Activated CD8-positive, alpha-beta memory T cell treated with anti-CD3 and anti-CD28 coated beads for 4 hours (primary cell): ENCODE measurements at places on chromosomes 6 and 20.

GRCh38 chr20:4550740-4551139 lies 171.0 kb upstream of the PRND start:
- no peak for DNase-seq

GRCh38 chr6:9834233-9834632 lies 580.6 kb downstream of the TFAP2A start:
- no peak for DNase-seq

- DNase-seq: no peak
Observed at GRCh38 chr6:37460805-37461204, 27.8 kb downstream of the CMTR1 start.

- DNase-seq: no peak
Observed at GRCh38 chr20:61913423-61914225, 152.1 kb downstream of the TAF4 start.

DNA sequence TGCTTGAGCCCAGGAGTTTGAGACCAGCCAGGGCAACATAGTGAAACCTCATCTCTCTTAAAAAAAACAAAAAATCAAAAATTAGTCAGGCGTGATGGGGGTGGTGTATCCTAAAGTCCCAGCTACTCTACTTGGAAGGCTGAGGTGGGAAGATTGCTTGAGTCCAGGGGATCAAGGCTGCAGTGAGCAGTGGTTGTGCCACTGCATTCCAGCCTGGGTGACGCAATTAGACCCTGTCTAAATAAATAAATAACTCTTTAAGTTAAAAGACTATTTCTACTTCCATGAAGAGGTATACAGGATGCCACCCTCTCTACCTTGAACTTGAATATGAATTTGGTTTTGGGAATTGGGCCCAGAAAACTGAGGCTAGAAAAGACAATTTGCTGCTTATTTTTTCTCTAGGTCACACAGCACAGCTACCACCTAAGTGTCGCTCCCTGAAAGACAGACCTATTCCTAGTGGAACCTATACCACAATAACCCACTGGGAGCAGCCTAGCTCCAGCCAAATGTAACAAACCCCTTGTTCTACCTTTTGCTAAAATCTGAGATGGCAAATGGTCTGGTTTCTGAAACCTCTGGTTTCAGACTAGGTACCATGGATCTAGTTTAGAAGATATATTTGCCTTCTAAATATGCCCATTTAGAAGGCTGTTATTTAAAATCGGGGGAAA lies 35.2 kb downstream of the HMGCLL1 start:
- DNase-seq: no peak

DNA sequence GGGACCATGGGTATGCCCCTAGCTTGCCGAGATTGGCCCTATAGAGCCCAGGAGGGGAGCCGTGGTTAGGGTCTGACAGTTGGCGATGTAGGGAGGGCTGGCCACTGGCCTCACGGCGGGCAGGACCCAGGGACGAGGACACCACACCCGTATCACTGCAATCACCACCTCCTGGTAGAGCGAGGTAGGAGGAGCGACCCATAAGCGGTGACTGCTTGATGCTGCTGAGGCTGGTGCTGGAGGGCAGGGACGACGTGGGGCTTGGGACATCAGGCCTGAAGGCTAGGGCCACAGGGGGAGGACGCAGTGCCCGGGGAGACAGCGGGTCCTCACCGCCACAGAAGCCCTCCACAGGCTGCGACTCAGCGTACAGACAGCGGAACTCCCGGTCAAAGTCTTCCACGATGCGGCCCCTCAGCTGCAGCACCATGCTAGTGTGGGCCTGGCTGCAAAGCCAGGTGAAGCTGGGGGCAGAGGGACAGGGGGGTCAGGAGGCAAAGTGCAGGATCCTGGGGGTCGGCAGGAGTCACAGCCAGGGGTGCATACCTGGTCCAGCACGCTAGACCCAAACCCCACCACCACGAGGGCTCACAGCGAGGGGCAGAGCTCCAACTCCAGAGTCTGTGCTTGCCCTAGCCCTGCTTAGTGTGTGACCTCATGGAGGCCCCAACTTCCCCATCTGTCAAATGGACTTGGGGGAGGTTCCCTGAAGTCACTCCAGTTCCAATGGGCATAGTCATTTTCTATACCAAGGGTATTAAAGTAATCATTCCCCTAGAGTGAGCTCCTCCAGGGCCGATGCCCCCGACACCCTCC lies 3.1 kb upstream of the EIF6 start:
- DNase-seq: no peak

DNA sequence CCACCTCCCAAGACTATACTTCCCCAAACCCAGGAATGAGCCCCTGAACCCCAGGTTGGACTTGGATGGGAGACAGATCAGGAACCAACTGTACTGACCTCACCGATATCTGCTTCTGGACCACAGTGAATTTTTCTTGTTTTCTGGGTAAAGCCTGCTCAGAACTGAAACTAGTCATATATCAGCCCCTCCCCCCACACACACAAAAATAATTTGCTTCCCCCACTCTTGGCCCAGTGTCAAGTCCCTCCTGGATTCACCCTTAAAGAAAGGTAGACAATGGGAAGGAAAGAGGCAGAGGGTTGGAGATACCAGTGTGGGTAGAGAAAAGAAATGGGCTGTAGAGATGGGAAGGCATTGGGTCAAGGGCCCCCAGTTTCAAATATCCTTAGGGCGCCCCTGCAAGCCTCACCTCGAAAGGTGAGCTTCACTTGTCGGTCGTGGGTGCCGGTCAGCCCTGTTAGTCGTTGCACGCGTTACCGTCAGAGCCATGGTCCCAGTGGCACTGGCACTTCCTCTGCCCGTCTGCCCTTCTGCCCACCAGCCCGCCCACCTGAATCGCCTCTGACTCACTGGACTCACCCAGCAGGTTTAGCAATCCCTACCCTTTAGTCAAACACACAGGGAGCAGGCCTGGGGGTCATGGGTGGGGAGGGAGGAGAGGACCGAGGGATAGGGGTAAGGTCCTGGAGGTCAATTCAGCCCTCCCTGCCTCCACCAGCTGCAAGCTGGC lies 8.5 kb upstream of the SPAG4 start:
- DNase-seq: no peak

DNA sequence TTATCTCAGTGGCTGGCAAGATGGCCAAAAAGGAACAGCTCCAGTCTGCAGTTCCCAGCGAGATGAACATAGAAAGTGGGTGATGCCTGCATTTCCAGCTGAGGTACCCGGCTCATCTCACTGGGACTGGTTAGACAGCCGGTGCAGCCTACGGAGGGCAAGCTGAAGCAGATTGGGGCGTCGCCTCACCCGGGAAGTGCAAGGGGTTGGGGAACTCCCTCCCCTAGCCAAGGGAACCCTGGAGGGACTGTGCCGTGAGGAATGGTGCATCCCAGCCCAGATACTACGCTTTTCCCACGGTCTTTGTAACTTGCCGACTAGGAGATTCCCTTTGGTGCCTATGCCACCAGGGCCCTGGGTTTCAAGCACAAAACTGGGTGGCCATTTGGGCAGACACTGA lies 324.7 kb downstream of the GJA1 start:
- DNase-seq: no peak

DNA sequence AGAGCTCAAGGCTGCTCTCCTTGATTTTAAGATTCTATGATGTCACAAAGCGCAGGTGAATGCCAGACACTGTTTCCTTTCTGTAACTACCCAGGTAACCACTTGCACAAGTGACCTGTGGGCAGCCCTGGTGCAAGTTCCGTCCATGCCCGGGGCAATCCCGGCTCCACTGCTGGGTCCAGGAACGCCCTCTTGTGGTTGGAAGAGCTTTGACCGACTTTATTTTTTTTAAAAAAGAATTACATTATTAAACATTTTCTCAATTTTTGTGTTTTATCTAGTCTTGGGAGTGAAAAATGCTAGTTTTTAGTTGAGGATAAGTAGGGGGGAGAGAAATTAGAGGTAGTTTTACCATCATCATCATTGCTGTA lies 695.2 kb downstream of the QKI start:
- DNase-seq: no peak

DNA sequence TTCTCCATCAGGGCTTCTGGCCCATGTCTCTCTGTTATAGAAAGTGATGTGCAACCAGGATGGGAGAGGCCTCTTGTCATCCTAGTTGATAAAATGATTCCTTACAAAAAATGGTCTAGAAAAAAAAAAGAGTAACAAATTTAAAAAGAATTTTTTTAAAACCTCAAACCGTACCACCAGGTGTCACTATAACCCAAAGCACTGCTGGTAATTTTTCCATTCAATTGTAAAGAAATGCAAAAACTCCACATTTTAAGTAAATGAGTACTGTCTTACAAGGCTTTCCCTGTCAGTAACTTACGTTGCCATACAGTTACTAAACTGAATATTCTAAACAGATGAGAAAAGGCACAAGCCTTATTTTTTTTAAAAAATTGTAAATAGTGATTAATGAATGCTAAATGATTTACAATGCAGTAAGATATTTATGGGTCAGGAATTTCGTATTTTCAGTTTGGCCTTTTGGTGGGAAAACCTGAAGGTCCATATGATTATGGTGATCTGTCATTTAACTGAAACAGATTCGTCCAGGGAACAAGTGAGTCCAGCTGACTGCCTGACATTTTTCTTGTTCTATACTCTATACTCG lies 95.4 kb downstream of the OGFRL1 start:
- no peak for DNase-seq

DNA sequence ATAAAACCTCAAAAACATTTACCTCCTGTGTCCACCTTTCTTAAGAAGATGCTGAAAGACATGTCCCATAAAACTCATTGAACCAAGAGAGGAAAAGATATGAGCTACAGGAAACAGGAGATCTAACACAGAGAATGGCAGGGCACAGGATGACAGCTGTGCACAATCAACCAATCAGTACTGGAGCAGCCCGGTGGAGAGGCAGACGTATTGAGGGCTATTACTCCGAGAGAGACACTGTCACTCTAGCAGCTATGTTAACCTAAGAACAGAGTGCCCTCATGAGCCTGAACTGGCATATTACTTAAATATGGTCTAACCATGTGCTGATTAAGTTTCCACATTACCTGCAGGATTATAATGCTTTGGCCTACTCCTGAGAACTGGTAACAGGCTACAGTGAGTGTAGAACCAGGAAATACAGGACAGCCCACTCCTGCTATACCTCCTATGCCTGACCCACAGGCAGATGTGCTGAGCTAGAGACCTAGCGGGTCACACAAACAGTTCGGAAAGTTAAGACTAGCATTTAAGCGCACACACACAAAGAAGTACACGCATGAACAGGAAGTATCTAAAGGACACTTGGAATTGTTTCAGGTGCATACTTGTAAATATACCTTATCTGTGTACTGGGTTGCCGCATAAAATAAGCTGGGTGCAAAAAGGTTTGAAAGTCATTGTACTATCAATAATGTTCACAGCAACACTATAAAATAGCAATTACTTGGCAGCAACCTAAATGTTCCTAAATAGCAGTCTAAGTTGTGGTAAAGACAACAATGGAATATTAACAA lies 199.3 kb upstream of the SHLD1 start:
- DNase-seq: no peak

DNA sequence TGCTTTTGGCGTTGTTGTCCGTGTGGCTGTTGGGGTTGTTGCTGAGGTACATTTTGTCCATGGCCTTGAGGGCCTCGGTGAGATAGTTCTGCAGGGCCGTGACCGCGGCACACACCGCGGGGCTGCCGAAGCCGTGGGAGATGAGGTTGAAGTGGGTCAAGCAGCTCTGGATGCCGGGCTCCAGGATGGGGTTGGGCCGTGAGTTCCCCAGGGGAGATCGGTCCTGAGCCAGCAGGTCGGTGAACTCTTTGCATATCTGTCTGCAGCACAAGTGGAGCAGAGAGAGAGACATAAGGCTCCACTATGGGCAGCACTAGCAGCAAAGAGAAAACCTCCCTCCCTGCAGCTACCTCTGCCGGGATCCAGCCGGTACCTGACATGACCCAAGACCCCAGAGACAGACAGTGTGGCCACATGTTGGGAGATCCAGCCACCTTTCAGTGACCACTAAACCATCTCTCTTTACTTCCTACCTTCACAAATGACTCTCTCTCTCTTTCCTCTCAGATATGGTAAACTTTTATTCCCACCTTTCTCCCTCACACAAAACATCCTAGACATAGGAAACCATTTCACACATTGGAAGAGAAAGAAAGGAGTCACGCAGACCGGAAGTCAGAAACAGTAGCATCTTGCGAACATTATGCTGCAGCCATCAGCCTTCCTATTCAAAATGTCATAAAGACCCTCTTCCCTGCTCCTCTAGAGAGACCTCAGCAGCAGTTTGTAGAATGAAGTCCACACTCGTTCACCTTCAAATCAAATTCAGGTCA lies 16.2 kb downstream of the TFAP2A start:
- no peak for DNase-seq

GRCh38 chr6:167349631-167350274 lies 24.9 kb downstream of the TTLL2 start:
- no peak for DNase-seq

DNA sequence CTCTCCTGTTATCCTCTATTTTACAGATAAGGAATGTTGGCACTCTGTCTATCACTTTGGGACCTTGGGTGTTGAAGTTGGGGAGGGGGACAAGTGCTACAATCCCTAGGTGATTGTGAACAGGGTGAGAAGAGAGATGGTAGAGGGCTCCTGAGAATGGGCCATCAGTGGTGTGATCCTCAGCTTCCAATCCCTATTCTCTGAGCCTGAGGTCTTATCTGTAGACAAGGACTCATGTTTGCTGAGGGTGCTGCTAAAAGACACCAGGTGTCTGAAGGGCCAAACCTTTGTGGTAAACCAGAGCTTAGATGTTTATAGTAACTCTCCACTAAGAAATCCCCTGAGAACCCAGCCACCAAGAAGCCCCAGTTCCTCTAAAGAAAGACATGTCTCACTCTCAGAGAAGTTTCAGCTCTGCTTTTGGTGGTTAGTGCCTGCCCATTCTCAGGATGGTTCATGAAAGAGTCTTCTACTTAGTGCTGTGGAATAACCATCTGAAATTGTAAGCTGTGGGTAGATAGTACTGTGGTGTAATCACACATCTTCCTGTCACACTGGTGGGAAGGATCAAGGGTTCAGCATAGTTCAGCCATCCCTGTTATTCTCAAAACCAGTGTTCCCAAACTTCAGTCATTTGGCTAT lies 58.2 kb upstream of the IL20RA start:
- no peak for DNase-seq

GRCh38 chr20:45495501-45495941 lies 19.9 kb downstream of the SPINT3 start:
- no peak for DNase-seq

DNA sequence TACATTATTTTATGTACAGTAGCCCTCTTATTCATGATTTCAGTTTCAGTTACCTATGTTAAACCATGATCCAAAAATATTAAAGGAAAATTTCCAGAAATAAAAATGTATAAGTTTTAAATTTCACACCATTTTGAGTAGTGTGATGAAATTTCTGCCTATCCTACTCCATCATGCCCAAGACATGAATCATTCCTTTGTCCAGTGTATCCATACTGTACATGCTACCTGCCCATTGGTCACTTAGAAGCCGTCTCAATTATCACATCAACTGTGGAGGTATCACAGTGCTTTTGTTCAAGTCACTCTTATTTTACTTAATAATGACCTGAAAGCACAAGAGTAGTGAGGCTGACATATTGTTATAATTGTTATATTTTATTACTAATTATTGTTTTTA lies 32.3 kb upstream of the PLCB4 start:
- no peak for DNase-seq

DNA sequence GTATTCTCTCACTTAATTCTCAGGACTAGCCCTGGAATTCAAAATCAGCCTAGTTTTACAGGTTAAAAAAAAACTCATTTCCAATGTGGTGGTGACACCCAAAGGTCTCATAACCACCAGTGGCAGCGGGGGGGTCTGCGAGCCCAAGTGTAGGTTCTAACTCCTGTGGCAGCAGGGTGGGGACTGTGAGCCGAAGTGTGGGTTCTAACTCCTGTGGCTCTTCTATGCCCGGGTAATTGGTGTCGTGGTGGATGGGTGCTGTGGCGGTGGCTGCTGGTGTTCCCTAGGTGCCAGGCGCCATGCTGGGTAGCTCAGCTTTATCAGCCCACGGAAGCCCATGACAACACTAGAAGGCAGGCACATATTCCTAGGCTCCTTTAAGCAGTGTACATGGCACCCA lies 4.9 kb upstream of the ANKRD60 start:
- no peak for DNase-seq
